AML-193 (cell line): ENCODE measurements at places on chromosomes 3 and 15.
A peak's percentile ranks its signal among the peaks of the same experiment; 100 is the strongest.

- no peak for DNase-seq
Measured at GRCh38 chr3:158738653-158739052, 6.4 kb upstream of the RARRES1 start.

DNA sequence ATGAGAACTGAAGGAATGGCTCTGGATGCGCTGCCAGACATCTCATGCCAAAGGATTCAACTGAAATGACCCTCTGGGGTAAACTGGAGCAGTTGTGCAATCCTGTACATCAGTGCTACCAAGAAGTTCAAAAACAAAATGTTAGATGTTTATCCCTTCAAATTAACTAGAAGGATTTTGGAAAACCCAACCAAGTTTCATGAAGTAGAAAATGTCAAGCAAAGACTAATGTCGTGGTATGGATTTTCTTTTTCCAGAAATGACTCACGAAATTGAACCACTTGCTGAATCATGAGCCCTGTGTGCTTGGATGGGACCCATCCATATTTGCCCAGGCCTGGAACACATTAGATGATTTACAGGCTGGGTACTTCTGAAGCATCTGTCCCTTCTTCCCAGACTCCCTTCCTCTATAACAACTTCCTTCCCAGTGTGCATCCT lies 101.6 kb downstream of the LRTM1 start:
- no peak for DNase-seq

DNA sequence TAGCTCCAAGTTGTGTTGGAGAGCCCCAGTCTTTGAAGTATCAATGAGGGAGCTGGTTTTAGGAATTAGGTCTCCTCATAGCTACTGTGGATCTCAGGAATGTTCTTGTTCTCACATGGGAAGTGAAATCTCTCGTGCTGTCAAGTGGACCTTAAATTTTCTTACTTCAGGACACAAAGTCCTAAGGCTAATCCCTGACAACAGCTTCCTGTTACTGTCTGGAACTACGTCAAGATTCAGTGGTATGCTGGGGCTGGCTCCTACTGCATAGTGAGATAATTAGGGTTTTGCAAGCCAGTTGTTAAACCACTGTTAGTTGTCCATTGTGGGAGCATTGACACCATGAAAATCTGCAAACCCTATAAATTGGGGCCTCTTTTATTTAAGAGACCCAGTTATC lies 22.8 kb downstream of the MESP1 start:
- DNase-seq, result no peak

DNA sequence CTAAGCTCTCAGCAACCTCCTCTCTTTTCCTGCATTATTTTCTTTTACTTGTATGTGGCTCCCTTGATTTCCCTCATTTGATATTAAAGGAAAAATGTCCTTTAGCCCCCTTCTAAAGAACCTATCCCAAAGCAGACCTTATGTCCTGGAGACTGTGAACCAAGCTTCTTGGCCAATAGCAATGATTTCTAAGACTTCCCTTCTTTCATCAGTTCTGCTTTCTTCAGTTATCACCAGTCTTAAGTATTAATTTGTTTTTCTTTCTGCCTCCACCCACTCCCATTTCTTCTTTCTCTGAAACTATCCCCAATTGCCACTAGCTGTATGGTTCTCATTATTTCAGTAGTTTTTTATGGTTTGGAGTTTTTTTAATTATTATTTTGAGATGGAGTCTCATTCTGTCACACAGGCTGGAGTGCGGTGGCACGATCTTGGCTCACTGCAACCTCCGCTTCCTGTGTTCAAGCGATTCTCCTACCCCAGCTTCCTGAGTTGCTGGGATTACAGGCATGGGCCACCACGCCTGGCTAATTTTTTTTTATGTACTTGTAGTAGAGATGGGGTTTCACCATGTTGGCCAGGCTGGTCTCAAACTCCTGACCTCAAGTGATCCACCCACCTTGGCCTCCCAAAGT lies 12.1 kb downstream of the TMOD3 start:
- no peak for DNase-seq

GRCh38 chr15:61835496-61836106 lies 224.6 kb downstream of the VPS13C start:
- peak; percentile 31 for DNase-seq

GRCh38 chr15:89383365-89384175 lies 48.9 kb upstream of the POLG start:
- no peak for DNase-seq

GRCh38 chr3:105030211-105030610 lies 336.5 kb upstream of the ALCAM start:
- DNase-seq, result no peak

DNA sequence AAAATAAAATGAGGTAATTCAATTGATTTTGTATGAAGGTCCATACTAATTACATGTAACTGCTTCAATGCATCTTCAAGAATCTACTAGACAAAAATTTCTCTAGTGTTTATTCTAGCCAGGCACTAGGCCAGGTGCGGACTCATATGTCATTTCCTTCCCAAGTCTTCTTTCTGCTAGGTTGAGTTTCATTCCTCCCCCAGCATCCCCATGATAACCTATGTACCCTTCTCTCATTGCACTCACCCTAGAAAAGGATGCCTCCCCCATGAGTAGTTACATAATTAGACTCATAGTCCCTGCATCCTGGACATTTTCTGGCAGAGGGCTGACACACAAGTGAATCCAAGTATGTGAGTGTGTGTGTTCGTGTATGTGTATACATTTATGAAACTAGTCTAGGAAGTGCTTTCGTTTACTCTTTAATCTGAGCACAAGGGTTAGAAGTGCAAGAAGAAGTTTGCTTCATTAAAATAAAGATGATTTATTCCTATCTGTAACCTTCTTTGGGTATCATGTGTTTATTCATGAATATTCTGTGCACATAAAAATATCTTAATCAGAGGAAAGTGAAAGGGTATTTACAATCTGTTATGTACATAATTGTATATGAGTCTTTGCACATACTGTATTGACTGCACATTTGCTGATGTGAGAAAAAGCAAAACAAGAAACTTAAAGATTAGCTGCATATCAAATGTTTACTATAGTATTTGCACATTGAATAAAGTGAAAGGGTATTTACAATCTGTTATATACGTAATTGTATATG lies 585.6 kb upstream of the ZNF717 start:
- DNase-seq, result no peak

DNA sequence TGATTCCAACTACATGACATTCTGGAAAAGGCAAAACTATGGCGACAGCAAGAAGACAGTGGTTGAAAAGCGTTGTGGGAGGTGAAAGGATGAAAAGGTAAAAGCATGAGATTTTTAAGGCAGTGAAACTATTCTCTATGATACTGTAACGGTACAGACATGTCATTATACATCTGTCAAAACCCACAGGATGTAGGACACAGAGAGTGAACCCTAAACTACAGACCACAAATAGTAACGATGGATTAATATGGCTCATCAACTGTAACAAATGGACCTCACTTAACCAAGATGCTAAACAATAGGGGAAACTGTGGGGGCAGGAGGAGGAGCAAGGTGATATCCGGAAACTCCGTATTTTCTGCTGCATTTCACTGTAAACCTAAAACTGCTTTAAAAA lies 39.1 kb downstream of the MYO9A start:
- no peak for DNase-seq

GRCh38 chr3:87503900-87504498 lies 227.6 kb upstream of the POU1F1 start:
- DNase-seq, result peak; percentile 75

DNA sequence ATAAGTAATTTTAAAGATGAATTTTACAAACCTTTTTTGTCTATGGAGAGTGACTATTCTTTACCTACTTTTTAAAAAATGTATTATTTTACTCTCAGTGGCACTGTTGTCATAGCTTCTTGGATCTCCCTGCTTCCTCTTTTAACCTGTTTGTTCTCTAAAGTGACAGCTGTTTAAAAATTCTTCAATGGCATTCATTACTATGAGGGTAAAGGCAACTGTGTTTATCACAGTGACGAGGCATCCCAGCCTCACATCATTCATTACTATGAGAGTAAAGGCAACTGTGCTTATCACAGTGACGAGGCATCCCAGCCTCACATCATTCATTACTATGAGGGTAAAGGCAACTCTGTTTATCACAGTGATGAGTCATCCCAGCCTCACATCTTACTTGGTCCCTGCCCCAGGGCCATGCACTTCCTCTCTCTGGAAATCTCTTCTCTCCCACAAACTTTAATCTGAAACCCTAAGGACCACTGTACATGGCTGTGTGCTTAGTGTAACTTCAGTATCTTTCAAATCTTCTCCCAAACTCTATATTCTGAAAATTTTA lies 101.7 kb upstream of the ZNF717 start:
- no peak for DNase-seq

- DNase-seq, result no peak
Measured at GRCh38 chr3:62211675-62212429, 161.5 kb downstream of the FEZF2 start.

DNA sequence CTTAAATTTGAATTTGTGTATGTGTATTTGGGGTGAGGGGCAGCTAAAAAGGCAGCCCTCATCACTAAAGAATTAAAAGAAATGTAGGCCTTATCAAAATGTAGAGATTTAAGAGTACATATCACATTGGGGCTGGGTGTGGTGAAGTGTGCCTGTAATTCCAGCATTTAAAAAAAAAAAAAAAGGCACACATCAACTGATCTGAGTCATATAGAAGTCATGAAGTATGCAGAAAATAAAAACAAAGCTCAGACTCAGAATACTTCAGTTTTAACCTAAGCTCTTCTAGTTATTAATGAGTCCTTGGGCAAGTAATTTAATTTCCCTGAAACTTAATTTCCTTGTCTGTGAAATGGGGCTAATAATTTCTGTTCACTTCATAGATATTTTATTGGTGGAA lies 31.6 kb downstream of the SLC24A1 start:
- no peak for DNase-seq

GRCh38 chr3:61718565-61718964 lies 157.2 kb downstream of the PTPRG start:
- no peak for DNase-seq

- no peak for DNase-seq
Measured at GRCh38 chr15:60795889-60796288, 316.9 kb upstream of the ICE2 start.

DNA sequence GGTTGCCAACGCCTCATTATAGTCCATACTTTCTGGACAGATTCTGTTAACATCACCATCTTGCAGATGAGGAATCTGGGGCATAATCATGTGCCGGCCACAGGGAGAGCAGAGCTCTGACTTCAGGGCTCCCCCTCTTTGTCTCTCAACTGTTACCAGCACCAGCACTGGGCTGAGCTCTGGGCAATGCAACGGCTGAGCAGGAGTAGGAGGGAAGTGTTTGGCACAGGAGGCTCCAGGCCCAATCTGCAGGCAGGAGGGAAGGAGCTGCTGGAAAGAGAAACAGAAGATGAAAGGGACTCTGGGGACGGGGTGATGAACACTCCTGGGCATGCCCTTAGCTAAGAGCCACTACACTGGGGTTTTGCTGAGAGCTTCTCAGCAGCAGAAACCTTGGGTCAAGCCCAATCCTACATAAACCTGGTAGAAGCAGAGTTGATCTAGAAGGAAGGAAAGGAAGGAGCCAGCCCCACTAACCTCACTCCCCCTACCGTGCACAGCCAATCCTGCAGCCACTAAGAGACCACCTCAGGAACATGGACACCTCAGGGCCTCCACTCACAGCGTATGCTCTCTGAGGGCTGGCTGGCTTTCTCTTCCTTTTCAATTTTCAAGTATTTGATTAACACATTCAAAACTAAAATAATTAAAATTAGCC lies 73.1 kb upstream of the SPATA12 start:
- DNase-seq, result no peak

DNA sequence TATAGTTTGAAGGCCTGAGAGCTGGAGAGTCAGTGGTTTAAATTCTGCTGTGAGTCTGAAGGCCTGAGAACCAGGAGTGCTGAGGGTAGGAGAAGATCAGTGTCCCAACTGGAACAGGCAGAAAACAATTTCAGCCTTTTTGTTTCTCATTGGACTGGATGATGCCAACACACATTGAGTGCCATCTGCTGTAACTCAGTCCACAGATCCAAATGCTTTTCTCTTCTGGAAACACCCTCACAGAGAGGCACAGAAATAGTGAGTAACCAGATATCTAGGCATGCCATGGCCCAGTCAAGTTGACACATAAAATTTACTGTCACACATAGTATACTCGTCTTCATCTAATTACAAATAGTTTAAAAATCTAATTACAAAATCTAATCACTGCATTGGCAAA lies 100.8 kb downstream of the NEO1 start:
- no peak for DNase-seq

- no peak for DNase-seq
Measured at GRCh38 chr3:52534281-52535183, 875 bp upstream of the NT5DC2 start.

- peak; percentile 98 for DNase-seq
Measured at GRCh38 chr3:129628169-129628522, 21.7 kb upstream of the PLXND1 start.

GRCh38 chr3:177694316-177694715 lies 497.0 kb upstream of the TBL1XR1 start:
- DNase-seq, result no peak

DNA sequence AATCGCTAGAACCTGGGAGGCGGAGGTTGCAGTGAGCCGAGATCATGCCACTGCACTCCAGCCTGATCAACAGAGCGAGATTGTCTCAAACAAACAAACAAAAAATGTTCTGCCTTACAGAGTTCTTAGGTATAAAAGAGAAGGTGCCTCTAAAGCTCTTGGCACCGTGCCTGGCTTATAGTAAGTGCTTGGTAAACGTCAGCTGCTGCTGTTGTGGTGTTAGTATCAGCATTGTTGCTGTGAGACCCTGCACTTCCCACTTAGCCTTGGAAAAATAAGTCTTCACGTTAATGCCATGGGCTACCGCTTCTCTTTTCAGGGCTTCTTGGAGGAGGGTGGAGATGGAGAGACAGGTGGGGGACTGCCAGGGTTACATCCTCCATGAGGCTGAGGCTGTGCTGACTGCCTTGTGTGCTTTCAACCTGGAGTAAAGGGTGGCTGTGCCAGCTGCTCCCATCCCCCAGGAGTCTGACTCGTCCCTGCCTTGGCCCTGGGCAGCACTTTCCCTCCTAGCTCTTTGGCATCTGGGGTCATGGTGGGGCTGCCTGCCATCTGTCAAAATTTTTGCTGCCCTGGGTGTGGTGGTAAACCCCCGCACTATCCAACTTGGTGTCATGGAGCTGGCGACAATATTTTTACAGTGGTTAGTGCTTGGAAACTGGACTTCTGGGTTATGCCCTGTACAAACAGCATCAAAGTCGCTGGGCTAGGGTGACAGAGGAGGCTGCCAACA lies 17.8 kb downstream of the FLNB start:
- DNase-seq, result no peak

GRCh38 chr3:38361496-38361895 lies 14.9 kb downstream of the XYLB start:
- no peak for DNase-seq

DNA sequence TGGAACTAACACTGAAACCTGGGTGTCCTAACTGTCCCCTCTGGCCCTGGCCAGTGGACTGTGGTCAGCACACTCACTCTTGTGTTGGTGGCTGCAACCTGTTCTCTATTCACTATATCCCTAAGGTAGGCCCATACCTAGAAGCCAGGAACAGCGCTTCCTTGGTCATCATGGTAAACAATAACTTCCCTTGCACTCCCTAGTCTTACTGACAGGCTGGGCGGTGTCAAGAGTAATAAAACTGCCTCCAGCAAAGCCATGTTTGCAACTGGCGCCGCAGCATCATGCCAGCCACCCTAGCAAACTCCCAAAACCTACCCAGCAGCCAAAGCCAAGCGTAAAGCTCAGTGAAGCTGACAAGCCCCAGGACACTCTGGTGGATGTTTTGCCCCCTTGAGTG lies 63.1 kb upstream of the TSEN2 start:
- DNase-seq, result no peak
